A673 (cell line): ENCODE measurements at places on chromosomes 5 and 9.

DNA sequence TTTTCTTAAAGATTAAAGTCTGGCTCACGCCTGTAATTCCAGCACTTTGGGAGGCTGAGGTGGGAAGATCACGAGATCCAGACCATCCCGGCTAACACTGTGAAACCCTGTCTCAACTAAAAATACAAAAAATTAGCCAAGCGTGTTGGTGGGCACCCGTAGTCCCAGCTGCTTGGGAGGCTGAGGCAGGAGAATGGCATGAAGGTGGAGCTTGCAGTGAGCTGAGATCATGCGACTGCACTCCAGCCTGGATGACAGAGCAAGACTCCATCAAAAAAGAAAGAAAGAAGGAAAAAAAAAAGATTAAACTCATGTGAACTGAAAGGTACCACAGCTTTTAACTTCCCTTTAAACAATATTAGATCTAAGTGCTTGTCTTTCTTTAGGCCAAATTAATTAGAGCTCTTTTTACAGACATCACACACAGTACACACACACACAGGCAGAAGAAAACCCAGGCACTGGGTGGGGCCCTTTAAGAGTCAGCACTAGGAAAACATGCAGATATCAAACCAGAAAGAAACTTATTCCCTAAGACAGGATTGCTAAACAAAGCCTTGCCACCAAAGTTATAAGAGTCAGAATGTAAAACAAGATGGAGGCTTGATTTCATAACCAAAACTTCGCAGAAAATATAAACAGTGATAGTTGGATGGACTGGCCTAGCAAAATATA is 29.3 kb upstream of the UHRF2 start:
- DNase-seq = no peak

DNA sequence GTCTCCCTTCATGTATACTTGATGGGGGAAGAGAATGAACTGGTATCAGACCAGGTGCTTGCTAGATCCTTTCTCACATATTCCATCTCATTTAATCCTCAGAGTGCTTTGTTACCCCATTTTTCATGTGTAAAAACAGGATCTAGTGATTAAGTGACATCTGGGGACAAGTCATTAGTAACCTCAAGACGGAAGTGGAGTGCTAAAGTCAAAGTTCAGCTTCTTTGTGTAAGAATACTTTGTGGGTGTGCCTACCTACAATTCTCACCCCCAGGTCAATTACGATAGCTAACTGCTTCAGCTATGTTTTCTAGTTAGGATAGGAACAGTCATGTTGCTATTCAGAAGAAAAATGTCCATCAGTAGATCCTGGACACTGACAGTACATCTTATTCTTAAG is 3.1 kb upstream of the FAM120AOS start:
- no peak for DNase-seq

GRCh38 chr5:2732004-2732403 is 19.5 kb downstream of the IRX2 start:
- DNase-seq = no peak

- no peak for DNase-seq
Measured at GRCh38 chr9:35537913-35538312, 48.0 kb downstream of the RUSC2 start.
